Thymus (tissue), 14 donors: ENCODE measurements at places on chromosomes 2 and 18. TPM values are rescaled to one million over a fixed set of nuclear protein-coding genes. Genes with fewer than 3 reads are reported as not detected.

GRCh38 chr2:23691565-23691964 lies 235.4 kb downstream of the ATAD2B start:
- DNase-seq: no peak

- DNase-seq: no peak
Measured at GRCh38 chr2:127700527-127701192, 637 bp upstream of the SFT2D3 start.

DNA sequence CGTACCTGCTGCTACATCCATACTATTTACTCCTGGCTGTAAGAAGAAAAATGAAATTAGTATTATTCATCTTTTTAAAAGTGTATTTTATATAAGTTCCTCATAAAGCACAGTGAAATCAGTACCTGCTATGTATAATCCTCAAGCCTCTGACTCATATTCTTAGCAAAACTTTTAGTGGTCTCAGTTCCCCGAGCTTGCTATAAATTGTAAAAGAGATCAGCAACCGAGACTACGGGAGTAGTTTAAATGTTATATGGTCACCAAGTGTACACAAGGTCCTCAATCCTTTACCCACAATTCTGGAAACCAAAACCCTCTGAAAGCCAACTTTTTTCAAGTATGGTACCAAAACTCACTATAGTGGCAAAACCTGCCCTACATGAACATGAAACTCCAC lies 24.2 kb downstream of the PRPF40A start:
- no peak for DNase-seq

DNA sequence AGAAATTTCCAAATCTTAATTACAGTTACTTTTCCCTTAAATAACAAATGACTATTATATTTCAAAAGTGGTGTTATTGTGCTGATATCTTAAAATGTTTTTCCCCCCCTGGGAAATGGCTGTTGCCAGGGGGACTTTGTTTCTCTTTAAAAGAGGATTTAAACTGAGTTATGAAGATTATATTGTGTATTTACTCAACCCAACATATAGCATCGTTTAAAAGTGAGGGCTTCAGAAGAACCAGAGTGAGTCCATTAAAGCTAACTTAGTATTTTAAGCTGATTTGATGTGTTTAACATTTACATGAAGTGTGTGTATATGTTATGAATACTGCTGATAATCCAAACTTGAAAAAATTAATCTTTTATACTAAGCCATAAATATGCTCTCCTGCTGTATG lies 81.6 kb downstream of the COL5A2 start:
- no peak for DNase-seq

IL1R2 gene
- 4.9 TPM for total RNA-seq

PLCD4 gene
- total RNA-seq: 0.57 TPM

DNA sequence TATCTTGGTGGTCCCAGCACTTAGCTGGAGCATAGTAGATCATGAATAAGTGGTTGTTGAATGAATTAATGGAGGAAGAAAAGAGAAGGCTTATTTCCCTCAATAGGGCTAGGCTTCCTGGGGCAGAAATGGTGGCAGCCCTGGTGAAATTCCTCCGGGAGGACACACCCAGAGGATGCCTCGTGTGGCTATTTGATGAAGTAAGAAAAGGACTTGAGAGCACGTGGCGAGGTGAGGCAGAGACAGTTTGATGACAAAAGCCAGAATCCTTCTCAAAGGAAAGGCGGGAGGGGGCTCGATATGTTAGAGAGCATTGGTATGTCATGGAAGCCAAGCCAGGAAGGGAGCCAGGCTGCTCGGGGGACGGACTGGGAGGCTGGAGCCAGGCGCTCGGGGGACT lies 14.7 kb downstream of the FAM228A start:
- DNase-seq: no peak

DNA sequence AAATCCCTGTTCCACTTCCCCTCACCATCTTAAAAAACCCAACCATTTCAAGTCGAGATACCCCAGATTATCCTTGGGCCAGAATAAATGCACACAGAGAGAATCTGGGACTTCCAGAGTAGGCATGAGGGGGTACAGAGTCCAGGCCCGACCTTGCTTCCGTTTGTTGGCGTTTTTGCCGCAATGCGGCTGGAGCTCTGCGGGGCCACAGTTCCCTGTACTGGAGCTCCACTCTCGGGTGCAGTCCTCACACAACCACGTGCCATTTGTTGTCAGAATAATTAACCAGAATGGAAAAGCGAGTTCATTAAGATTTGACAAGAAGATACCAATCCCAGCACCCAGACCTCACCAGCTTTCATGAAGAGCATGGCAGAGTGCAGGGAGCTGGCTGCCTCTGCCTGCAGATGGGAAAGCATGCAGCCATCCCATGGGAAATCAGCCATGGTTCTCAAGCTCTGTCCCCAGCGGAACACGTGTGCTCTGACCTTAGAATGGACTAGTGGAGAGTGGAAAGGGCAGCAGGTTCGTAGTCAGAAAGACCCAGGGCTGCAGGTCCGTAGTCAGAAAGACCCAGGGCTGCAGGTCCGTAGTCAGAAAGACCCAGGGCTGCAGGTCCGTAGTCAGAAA lies 472.8 kb downstream of the EIPR1 start:
- DNase-seq: no peak

DNA sequence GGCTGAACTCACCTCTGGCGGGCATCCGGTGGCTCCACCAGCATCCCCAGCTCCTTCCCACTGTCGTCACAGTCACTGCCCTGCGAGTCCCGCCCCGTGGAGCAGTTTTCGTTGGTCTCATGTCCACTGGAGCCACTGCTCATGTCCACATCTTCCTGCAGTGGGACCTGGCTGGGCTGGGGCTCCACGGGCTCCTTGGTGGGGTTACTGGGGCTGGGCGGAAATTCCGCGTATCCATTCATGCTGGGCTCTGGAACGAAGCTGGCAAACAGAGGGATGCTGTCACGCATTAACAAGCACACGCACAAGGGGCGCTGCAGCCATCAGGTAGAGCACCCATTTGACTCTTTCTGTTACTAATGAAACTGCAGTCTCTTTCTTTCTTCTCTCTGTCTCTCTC lies 10.7 kb downstream of the PER2 start:
- DNase-seq: no peak

GRCh38 chr2:217820091-217820819 lies 182.5 kb downstream of the TNS1 start:
- no peak for DNase-seq

DNA sequence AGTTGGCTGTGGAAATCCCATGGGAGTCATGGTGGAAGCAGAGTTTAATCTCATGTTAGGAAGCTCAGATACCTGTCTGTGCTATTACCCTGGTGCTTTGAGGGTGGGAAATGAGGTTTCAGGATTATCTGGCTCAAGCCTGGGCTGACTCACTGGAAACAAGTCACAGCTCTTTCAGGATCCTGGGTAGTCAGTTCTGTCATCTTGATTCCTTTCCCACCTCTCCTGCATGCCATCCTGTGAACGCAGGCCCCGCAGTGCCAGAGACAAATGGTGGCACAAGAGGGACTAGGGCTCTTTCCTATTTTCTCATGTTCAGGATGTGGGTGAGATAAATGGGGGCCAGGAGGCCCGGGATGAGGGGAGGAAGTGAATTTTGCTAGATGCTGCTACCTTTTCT lies 3.7 kb upstream of the FAM136A start:
- DNase-seq: no peak
